ENCODE measurements at places on chromosomes 11 and 22.

DNA sequence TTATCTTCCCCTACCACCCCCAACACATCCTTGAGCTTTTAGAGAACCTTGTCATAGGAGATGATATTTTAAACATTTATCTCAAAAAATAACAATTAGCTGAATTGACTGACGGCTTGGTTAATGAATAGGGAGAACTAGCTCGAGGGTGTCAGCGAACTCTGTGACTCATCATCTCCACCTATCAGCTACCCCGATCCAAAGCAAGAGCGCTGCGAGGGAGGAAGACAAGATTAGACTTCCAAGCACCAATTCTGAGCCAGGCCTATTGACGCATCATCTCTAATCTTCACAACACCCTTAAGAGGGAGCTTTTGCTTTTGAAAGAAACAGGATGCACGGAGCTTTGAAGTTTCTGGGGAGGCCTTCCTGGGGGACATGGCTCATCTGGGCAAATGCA lies 51.0 kb upstream of the GALNT18 start:
- DNase-seq: no peak

- DNase-seq: no peak
Observed at GRCh38 chr22:25702040-25702439, 39.9 kb upstream of the MYO18B start.

DNA sequence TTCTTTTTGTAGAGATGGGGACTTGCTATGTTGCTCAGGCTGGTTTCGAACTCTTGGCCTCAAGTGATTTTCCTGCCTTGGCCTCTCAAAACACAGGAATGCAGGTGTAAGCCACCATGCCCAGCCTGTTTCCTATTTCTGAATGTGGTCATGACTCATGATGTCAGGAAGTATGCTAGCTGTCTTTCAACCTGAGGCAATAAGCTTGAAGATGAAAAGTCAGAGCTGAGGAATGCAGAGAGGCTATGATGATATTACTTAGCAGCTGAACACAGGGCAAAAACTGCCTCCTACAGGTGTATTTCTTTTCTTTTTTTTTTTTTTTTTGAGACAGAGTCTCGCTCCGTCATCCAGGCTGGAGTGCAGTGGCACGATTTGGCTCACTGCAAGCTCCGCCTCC lies 9.0 kb upstream of the NUCB2 start:
- DNase-seq: no peak

GRCh38 chr11:118883368-118884071 lies at the start of gene CXCR5:
Gene CXCR5, plus strand, starts transcription at chr11:118883892. Its CDS starts 50 bp downstream, at chr11:118883942.
- DNase-seq: no peak
